Hematopoietic multipotent progenitor cell treated with erythropoietin and hydrocortisone succinate and interleukin-3 and kit ligand, for 8 days (in vitro differentiated cells): ENCODE measurements at places on chromosomes 4 and X.

- DNase-seq: peak; percentile 27
These were observed 34.7 kb upstream of the NAF1 start for GRCh38 chr4:163201358-163201757.

GRCh38 chr4:186260117-186260503 lies 5.9 kb upstream of the F11 start:
- DNase-seq: no peak

GRCh38 chr4:100391863-100392262 lies 126.0 kb downstream of the EMCN start:
- DNase-seq: no peak

DNA sequence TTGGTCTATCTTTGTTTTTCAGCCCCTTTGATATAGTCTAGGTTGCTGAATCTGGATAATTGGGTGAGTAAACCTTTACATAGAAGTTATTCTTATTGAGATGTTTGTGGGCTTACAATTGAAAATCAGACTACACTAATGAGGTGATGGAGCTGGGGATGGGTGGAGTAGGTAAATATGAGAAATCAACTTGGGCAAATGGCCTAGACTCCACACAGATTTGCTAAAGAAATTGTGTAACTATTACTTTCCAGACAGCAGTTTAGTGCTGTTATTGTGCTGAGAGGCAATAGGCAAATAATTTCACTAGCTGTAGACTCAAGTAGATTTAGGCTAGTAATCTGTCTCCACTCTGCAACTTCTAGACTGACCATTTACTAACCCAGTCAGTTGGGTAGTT lies 8.2 kb downstream of the DIAPH2 start:
- no peak for DNase-seq

DNA sequence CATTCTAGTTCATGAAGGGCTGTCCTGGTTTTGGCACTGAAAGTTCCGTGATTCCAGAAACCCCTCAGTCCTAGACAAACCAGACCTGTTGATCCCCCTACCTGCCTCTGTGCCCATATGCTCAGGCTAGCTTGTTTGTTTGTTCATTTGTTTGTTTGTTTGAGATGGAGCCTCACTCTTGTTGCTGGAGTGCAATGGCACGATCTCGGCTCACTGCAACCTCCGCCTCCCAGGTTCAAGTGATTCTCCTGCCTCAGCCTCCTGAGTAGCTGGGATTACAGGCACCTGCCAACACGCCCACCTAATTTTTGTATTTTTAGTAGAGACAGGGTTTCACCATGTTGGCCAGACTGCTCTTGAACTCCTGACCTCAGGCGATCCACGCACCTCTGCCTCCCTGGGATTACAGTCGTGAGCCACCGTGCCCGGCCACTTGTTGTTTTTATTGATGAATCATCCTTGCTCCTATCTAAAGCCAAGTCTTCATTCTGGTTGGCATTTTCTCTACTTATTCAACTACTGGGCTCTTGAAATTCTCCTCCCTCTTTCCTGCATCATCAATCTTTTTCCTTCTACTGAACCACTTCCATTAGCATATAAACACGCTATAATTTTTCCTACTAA lies 86.3 kb upstream of the BMP2K start:
- DNase-seq: peak; percentile 35

- DNase-seq: peak; percentile 42
These were observed 86.0 kb upstream of the TET2 start for GRCh38 chr4:105060628-105061027.

DNA sequence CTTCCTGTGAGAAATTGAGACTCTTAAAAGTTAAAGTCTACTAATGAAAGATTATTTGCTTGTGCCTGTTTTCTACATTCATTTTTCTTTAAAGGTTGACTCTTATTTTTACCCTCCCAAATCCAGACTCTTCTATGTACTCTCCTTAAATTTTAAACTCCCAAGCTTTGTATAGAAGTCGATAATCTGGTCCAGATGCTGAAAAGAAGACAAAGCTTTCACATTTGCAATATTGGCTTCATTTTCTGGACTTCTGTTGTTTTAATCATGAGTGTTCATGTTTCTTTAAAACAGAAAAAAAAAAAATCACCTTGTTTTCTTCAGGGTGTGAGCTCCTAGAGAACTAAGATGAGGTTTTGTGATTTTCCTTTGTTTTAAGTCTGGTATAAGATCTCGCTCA lies 53.2 kb upstream of the TBC1D14 start:
- no peak for DNase-seq

- DNase-seq: no peak
These were observed 953.4 kb upstream of the IGFBP7 start for GRCh38 chr4:58063404-58064160.

DNA sequence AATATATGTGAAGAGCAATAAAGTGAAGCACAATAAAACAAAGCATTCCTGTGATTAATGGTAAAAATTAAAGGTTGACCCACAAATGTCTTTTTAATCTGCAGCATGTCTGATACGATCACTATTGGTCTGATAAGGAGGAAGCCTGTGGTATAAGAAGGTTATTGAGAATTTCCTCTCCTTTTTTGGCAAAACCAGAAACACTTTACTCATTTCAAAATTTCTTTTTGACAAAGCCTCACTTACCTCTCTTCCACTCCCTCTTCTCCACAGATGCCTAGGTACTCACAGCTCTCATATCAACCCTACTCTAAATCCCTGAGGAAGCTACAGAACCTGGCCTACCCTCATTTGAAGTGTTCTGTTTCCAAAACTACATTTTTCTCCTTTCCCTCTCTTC lies 56.1 kb downstream of the TSPAN5 start:
- DNase-seq: no peak

- no peak for DNase-seq
These were observed 148.9 kb downstream of the PRDM5 start for GRCh38 chr4:120773641-120774040.
